Activated naive CD4-positive, alpha-beta T cell treated with anti-CD3 and anti-CD28 coated beads, Interleukin-2, amount 50 U/mL, for 72 hours (primary cell): ENCODE measurements at places on chromosomes 6 and 20. TPM values are rescaled to one million over a fixed set of nuclear protein-coding genes. Genes with fewer than 3 reads are reported as not detected.

DNA sequence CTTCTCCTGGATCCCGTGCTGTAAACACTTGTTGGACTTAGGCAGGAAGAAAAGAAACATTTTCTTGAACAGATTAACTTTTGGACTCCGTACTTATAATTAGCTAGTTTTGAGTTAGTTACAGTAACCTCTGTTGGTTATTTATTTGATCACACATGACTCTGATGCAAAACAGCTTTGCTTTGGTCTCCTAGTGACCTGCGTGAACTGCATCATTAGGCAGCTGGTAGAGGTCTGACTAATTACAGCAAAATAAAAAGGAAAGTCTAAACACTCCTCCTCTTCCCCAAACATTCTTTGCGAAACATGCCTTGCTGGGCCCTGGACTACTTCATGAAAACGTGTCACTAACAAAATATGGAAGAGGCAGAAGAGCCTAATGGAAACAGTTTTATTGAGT is 61.1 kb upstream of the ZFP64 start:
- no peak for DNase-seq

- no peak for DNase-seq
Observed at GRCh38 chr6:4370066-4370465, 234.7 kb upstream of the ECI2 start.

Gene SLC35D3
- total RNA-seq: not detected

Gene ZNF334
- 1.6 TPM for total RNA-seq

Gene RUNX2
- 20.8 TPM for total RNA-seq

DNA sequence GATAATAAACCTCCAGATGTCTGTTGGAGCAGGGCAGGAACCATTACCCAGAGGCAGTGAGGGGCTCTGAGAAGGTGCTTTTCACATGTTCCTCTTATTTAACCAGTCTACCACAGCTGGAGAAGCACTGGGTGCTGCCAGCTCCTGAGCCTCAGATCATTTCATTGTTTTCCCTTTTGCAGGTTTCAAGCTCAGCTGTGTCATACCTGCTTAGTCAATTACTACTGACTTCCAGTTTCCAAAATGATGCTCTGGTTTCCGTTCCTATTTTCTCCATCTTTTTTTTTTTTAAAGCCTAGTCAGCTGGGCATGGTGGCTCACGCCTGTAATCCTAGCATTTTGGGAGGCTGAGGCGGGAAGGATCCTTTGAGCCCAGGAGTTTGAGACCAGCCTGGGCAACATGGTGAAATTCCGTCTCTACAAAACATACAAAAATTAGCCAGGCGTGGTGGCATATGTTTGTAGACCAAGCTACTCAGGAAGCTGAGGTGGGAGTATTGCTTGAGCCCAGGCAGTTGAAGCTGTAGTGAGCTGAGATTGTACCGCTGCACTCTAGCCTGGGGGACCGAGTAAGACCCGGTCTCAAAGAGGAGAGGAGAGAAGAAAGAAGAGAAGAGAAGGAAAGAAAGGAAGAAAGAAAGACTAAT is 6.7 kb downstream of the FLOT1 start:
- DNase-seq: no peak

DNA sequence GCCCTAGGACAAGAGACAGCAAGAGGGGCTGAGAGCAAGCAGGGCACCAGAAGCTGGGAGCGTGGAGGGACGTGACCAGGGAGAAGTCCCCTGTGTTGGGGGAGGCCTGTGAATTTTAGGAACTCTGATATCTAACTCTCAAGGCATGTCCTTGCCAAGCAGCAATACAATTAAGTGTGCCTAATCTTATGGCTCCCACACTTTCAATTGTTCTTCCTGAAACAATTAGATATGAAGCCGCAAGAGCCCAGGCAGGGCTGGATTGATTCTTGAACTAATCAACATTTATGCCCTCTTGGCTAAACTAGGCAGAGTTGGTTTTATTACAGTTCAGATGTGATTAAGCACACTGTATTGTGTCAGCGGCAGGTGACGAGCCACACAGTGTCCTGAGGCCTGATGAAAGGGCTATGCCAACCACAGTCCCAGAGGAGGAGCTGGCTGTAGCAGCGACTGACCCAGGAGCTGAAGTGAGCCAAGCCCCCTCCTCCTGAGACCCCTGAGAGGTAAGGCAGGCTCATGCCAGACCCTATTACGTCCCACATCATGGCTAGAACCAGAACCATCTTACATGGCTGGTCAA is 4.2 kb upstream of the MAVS start:
- DNase-seq: no peak

- no peak for DNase-seq
Observed at GRCh38 chr6:106477790-106478189, 117.3 kb downstream of the CRYBG1 start.

- DNase-seq: no peak
Observed at GRCh38 chr20:11459090-11459890, 458.4 kb upstream of the BTBD3 start.

DNA sequence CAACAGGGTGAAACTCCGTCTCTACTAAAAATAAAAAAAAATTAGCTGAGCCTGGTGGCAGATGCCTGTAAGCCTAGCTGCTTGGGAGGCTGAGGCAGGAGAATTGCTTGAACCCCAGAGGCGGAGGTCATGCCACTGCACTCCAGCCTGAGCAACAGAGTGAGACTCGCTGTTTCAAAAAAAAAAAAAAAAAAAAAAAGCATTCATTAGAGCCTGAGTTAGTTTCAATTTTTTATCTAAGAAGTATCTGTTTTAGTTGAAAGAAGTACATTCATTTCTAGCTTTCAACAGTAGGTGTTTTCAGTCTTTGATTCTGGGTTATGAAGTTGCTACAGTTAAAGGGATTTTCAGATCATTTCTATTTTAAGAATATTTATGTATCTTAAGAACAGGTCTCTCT is 42.2 kb downstream of the ZNF292 start:
- DNase-seq: no peak

GRCh38 chr6:38996676-38997075 is 51.9 kb upstream of the GLP1R start:
- DNase-seq: no peak

DNA sequence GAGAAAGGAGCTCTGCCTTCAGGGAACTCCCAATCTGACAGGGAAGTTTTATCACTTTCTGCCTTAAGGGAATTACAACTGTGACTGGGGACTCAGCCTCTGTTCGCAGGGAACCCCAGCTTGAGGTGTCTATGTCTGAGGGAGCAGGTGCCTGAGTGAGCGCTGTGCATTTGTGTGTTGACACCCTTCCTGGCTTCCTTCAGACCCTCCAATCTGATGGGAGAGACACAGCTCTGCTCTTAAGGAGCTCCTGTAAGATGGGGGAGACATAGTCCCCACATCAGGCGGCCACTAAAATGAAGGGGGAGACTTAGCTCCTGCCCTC is 62.3 kb downstream of the MRPL14 start:
- DNase-seq: no peak

- no peak for DNase-seq
Observed at GRCh38 chr20:1204576-1204975, 1.3 kb downstream of the C20orf202 start.

GRCh38 chr20:20360464-20360863 is 7.4 kb upstream of the INSM1 start:
- DNase-seq: no peak

Gene CRIP3
- 6.4 TPM for total RNA-seq
